Stimulated activated CD4-positive, alpha-beta T cell treated with anti-CD3 and anti-CD28 coated beads, Interleukin-15, amount 100 ng/mL, for 48 hours (primary cell): ENCODE measurements at places on chromosomes 5 and 9.
A peak's percentile ranks its signal among the peaks of the same experiment; 100 is the strongest.

GRCh38 chr5:14977058-14977685, 105.6 kb upstream of the ANKH start:
- no peak for DNase-seq

DNA sequence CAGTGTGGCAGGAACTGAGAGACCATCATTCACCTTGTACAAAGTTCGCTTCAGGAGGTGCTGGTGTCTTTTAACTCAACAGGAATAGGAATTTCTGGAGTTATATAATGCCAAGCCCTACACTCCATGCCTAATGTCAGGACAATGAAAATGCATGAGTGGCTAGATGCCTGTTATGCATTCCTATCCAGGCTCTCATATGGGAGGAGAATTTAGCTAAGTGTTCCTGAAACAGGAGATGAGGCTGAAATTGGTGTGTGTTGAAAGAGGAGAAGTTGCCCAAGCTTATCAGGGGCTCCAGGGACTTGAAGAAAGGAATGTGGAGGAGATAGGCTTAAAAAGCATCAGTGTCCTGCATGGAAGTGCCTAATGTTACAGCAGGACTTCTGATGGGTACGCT, 26.8 kb upstream of the PRUNE2 start:
- DNase-seq, result no peak

DNA sequence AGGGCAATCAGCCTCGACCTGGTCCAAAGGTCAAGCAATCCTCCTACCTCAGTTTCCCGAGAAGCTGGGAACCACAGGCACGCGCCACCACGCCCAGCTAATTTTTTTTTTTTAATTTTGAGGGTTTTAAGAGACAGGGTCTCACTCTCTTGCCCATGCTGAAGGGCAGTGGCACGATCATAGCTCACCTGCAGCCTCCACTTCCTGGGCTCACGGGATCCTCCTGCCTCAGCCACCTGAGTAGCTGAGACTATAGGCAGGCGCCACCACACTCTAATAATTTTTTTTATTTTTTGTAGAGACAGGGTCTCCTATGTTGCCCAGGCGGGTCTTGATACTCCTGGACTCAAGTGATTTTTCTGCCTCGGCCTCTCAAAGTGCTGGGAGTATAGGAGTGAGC, 1.6 kb downstream of the UIMC1 start:
- DNase-seq, result no peak

DNA sequence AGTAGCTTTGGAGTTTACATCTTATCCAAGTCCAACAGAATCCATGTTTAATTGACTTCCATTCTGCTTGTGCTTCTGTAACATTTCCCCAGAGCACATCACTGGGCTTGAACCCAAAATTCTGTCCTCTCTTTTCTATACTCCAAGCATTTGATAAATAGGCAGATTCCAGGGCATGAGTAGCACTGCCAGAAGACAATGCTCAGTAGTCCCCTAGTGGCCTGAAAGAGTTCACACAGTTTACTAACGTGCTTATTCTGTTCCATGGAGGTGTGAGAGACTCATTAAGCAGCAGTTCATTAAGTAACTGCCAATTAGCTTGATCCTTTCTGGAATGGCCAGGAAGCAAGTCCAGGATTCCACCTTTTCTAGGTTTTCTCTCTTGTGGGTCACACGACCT, 9.4 kb upstream of the GABRA6 start:
- no peak for DNase-seq

DNA sequence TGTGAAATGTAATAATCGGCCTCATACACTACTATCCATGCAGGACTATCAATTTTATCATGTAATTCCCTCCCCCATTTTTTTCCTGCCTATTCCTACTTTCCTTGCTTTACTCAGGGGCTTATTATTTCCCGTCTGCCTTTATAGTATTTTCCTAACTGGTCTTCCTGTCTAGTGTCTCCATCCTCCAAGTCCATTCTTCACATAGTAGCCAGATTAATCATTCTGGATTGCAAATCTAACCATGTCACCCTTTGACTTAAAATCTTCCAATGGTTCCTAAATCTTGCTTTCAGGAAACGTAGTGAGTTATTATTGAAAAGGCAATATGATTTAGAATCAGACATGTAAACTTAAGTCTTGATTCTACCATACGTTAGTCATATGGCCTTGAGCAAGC, 307.4 kb upstream of the HAPLN1 start:
- no peak for DNase-seq

- DNase-seq, result no peak
Measured at GRCh38 chr9:13278368-13279246, 885 bp downstream of the MPDZ start.

GRCh38 chr9:37551468-37551867, 24.7 kb downstream of the FBXO10 start:
- DNase-seq, result no peak

GRCh38 chr5:155822177-155822576, 504.8 kb upstream of the SGCD start:
- DNase-seq, result no peak

DNA sequence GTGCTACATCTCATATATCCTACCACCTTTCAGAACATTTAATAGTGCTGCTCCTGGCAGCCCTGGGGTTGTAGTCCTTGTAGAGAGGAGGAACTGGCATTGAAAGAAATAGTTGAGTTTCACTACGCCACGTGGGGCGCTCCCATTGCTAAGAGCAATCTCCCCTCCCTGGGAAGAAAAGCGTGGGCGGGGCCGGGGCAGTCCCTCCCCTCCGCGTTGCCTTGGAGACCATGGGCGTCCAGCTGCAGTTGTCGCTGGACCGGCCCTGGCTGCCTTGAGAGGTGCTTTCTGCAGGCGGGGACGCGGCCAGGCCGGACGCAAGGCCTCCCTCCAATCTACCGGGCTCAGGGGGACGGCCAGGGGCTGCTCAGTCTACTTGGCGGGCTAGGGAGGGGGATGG, 368 bp upstream of the CCDC180 start:
- peak; percentile 8 for DNase-seq

DNA sequence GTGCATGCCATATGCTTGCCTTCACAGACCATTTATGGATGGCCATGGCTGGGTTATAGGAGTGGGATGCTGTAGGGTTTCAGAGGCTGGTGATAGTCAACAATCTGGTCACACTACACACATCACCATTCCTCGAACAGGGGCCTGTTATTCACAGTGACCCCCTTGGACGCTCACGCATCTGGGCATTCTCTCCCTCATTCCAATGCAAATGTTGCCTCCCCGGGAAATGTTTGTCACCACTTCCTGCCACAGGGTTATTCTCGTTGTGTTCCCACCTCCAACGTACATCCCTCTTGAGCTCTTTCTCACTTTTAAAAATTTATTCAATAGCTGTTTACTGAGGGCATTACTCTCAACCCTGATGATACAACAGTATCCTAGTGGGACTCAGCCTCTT, 135.4 kb downstream of the SCAMP1 start:
- no peak for DNase-seq

GRCh38 chr5:144710637-144711036, 540.0 kb downstream of the KCTD16 start:
- no peak for DNase-seq

- DNase-seq, result no peak
Measured at GRCh38 chr5:66982470-66982869, 214.1 kb downstream of the CD180 start.

GRCh38 chr5:28954074-28954473, 1915.7 kb upstream of the CDH9 start:
- DNase-seq, result no peak

DNA sequence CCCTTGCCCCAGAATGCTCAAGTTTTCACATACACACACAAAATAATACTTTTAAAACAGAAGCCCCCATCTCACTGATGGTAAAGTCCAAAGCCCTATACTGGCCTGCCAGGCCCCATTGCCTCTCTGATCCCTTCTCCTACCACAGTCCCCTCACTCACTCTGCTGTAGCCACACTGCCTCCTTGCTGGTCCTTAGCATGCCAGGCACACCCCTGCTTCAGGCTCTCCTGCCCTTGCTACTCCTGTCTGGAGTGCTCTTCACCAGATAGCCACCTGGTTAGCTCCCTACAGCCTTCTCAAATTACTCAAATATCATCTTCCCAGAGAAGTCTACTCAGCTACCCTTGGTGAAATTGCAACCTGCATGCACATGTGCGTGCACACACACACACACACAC, 177.5 kb downstream of the C5orf15 start:
- DNase-seq, result no peak

GRCh38 chr9:77881111-77881510, 150.5 kb downstream of the GNAQ start:
- no peak for DNase-seq

GRCh38 chr9:35406183-35406959, 83.5 kb upstream of the RUSC2 start:
- DNase-seq, result peak; percentile 18

GRCh38 chr5:184471-184870, 6.8 kb upstream of the LRRC14B start:
- DNase-seq, result no peak

GRCh38 chr9:69292078-69292477, 32.9 kb upstream of the ENTREP1 start:
- no peak for DNase-seq

DNA sequence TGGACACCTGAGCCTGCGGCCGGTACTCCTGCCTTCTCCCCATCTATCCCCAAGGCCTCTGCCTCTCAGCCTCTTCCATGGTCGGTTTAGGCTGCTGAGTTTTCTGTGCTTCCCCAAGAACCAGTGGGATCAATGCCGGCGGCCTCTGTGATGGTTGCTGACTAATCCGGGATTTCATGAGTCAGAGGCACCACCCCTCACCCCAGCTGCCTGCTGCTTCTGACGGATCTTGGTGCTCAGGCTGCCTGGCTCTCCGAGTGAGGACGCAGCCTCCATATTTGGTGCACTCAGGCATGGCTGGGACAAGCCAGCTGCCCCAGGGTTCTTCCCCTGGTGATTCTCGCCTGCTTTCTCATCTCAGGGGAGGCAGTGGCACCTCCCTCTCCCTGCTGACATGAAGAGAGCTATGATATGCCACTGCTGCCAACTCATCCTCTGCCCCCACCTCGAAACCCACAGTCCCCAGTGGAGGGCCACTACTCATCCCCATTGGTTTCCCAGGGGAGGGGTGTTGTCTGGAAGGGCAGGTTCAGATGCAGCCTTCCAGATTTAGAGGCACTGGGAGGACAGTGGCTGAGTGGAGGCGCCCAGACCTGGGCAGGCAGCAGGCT, 3.3 kb upstream of the MAN1B1 start:
- DNase-seq, result peak; percentile 23
